NCI-H187 treated with DMSO at 0.1 percent for 48 hours (cell line): ENCODE measurements at places on chromosomes 3 and 15.

DNA sequence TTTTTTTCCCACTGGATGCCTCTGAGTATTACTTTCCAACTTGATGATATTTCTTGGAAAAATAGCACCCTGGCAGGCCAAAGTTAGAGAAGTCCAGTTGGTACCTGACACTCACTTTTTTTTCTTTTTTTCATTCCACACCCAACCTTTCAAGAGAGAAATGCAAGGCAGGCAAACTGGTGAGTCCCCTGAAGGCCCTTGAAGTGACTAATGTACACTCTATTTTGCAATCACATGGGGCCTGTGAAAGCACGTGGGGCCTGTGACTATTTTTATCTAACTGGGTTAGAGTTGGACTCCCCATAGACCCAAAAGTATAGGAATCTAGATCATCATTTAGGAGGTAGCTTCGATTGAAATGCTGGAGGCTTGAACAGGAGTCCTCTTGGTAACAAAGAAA, 316.7 kb downstream of the CHL1 start:
- DNase-seq: no peak

DNA sequence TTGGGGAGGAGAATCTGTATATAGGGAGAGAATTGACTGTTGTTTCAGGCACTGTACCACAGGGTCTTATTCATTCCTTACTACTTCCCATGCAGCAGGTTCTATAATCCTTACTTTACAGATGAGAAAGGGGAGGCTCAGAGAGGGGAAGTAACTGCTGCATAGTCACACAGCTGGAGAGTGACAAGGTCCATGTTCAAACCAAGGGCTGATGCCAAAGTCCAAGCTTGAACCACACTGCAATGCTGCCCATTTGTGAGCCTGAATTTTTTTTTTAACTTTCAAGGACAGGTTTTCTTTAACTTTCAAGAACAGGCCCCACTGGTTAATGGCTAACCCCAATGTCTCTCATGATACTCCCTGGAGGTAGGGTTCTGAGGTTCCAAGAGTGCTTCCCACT, 26.2 kb downstream of the RBP2 start:
- no peak for DNase-seq

DNA sequence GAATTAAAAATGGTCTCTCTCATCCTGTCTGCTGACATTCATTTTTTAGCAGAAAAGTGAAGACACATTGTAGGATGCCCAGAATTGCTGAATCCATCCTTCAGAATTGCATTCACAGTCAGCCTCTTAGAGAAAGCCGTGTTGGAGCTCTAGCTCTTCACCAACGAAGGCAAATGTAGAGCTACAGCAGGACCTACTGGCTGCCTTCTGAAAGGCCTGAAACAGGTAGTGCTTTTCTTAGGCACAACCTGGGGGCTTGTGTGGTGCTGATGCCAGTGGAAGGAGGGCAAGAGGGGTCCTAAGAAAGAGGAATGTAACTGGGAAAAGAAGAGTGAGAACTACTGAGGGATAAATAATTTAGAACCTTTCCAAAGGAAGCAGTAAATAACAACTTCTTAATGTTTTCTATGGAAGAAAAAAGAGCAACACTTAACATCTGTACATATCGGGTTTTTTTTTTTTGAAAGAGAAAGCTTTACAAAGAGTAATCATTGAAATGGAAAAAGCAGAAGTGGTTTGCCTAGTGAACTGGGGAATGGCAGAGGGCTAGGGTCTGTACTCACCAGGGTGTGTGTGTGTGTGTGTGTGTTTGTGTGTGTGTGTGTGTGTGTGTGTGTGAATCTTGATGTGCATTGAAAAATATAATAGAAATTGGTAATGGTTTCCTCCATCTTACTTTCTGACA, 297.8 kb downstream of the SATB1 start:
- DNase-seq: no peak

DNA sequence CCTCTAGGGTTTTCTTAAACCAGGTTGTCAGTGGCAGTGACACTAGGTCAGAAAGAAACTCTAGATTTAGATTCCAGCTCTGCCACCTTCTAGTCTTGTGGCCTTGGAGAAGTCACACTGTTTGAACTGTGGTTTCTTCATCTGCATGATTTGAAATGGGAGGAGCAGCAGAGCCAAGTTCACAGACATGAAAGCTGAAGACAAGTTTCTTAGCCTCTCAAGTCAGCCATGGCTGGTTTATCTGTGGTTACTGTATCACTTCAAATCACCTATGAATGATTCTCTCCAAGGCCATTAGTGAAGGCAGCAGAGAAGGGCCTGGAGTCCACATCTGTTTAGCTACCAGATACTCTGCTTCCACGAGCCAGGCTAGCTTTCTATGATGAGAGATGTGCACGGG, 15.6 kb downstream of the CLEC3B start:
- no peak for DNase-seq

- DNase-seq: no peak
These were observed 76.1 kb downstream of the CCNL1 start for GRCh38 chr3:157083824-157084223.

GRCh38 chr3:140863580-140864009, 78.0 kb upstream of the SLC25A36 start:
- DNase-seq: peak; percentile 20

DNA sequence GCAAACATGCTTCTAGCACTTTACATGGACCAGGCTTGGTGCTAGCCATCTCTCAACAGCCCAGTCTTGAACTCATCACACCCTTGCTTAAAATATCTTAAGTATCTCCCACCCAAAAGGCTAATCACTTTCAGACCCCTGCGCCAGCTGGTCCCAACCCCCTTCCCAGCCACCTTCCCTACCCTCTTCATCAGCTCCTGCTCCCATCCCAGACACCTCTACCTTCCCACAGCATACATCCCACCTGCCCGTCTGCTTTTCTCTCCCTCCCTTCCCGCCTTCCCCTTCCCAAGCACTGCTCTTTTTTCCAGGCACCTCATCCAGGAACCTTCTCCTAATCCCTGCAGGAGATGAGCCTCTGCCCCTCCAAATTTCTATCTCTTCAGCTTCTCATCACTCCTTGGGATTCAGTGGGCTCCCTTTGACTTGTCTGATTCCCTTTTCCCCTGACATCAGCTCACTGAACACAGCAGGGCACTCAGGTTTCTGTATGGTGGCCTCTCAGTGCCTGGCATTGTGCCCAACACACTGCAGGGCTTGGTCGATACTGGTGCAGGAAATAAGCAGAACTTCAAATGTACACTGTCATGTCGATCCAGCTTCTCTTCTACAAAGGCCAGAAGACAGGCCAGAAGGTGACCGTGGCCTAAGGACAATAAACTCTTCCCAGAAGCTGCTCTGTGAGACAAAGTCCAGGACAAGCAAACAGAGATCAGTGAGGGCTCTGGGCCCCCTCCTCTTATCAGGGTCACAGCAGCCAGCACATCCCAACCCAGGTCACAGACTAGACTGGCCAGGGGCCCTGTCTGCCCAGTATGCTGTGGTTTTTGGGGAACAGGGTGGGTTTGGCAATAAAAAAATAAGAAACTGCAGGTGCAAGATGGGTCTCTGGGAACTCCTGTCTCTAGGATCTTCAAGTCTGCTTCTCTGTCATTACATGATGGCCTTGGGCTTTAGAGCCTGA, 2.2 kb upstream of the ITIH1 start:
- no peak for DNase-seq

DNA sequence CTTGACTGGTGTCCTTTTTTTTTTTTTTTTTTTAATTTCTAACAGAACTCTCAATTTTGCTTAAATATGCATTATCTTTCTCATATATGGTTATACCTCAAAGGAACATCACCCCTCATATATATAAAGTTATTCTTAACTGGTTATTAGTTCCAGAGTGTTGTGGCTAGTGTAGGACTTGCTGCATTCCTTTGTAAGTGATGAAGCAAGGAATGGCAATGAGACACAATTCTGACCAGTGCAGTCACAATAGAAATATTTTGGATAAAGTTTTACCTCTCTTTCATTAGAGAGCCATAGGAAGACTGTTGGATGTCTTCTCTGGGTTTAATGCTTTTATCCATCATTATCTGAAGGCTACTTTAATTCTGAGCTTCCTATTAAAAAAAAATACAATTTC, 75.5 kb upstream of the CBLB start:
- no peak for DNase-seq

DNA sequence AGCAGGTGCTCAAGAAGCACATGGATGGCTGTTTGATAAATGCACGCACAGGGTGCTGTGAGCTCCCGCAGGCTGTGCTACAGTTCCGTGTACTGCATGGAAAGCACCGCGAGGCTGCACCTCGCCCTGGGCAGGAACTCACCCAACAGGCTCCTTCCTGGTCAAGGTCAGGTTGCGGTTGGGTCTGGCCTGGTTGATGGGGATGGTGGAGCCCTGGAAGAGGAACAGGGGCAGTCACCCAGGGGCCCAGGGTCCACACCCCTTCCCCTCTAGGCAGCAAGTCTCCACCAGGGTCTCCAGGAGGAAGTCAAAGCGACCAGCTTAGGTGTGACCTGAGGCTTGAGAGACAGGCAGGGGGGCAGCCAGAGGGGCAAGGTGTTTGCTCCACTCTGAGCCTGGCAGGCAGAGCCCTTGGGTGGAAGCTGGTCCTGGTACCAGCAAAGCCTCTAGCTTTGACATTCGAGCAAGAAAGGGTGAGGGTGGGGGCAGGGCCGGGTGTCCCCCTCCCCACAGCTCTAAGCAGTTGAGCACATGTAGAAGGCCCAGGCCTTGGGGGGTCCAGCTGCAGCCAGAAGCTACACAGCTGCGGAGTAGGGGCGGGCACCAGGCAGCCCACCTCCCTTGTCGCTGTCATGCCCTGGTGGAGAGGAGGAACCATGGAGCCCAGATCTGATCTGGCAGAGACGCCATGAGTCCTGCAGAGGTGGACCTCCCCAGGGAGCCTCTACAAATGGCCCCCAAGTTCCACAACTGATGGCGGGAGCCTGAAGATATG, 46.3 kb upstream of the SLC41A3 start:
- DNase-seq: no peak

DNA sequence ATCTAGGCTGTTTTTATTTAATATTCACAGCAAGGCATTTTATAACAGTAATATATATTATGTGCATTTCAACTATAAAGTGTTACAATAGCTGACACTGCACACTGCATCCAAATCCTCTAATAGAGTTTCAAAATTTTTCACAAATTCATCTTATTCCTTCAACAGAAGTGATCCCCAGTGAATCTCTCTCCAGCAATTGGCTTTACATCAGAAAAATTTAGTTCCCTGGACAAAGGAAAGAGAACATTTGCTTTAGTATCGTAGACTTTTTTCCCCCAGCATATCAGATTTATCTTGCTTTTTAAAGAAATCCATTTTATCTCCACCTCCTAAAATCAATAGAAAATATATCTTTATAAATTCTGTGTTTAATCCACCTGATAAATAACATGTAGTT, 868.6 kb downstream of the TBL1XR1 start:
- DNase-seq: no peak

DNA sequence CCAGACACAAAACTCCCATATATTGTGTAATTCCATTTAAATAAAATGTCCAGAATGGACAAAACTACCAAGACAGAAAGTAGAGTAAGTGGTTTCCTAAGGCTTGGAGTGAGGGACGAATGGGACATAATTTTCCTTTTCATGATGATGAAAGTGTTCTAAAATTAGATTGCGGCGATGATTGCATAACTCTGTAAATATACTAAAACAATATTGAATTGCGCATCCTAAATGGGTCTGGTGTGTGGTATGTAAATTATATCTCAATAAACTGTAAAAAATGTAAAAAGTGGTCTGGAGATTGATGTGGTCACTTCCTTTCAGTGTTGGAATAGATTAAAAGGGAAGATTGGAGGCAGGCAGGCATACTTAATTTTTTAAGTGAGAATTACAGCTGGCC, 105.9 kb upstream of the KCNAB1 start:
- DNase-seq: no peak

GRCh38 chr3:51386159-51386851, 1.2 kb downstream of the MANF start:
- no peak for DNase-seq

- no peak for DNase-seq
These were observed 345.6 kb downstream of the MCTP2 start for GRCh38 chr15:94576889-94577533.

- DNase-seq: no peak
These were observed 1039.2 kb downstream of the AGBL1 start for GRCh38 chr15:87118846-87119245.

GRCh38 chr3:88147261-88147660, 2.5 kb upstream of the C3orf38 start:
- no peak for DNase-seq

GRCh38 chr3:126340081-126340511, 17.1 kb downstream of the KLF15 start:
- no peak for DNase-seq

DNA sequence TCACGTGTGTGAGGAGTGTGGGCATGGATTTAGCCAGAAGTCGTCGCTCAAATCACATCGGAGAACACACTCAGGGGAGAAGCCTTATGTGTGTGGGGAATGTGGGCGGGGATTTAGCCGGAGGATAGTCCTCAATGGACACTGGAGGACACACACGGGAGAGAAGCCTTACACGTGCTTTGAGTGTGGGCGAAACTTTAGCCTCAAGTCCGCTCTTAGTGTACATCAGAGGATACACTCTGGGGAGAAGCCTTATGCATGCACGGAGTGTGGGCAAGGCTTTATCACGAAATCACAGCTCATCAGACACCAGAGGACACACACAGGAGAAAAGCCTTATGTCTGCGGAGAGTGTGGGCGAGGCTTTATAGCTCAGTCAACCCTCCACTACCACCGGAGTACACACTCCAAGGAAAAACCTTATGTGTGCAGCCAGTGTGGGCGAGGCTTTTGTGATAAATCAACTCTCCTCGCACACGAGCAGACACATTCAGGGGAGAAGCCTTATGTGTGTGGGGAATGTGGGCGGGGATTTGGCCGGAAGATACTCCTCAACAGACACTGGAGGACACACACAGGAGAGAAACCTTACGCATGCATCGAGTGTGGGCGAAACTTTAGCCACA, 28.1 kb downstream of the ZNF589 start:
- no peak for DNase-seq

GRCh38 chr15:66737243-66738010, 35.4 kb downstream of the SMAD6 start:
- no peak for DNase-seq

DNA sequence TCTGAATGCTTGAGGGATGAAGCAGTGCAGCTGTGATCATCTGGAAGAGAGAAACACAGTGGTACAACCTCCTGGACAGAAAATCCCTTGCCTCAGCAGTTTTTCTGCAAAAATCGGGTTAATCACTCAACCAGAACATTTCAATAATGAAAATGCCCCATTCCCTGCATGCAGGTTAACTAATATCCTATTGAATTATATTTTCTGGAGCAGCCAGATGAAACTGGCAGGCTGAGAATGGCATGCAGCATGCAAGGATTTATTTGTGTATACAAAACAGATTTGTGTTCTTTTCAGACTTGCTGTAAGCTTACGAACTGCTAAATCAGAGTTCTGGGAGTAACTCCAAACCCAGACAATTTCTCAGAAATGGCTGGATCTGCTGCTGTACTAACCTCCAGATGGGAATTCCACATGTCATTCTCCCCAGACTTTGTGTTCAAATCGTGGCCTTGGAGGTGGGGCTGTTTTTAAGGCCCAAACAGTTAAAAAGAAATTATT, 39.1 kb downstream of the SLC9A9 start:
- no peak for DNase-seq

- DNase-seq: no peak
These were observed 8.9 kb downstream of the ICE2 start for GRCh38 chr15:60469893-60470641.

GRCh38 chr3:144593881-144594280, 622.3 kb downstream of the DIPK2A start:
- DNase-seq: no peak
